ENCODE measurements at places on chromosomes 3 and 15.
A peak's percentile ranks its signal among the peaks of the same experiment; 100 is the strongest.

DNA sequence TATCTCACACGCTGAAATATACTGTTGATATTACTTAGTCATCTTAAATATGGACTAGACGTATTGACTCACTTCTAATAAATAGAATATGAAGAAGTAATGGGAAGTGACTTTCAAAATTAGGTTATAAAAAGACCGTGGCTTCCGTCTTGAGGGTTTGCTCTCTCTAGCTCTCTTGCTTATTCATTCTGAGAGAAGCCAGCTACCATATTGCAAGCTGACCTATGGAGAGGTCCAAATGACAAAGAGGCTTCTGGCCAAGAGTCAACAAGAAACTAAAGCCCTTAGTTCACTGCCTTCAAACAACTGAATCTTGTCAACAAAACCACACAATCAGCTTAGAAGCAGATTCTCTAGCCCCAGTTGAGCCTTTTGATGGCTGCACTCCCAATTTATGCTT lies 46.1 kb downstream of the SLC9C1 start:
- DNase-seq: no peak

DNA sequence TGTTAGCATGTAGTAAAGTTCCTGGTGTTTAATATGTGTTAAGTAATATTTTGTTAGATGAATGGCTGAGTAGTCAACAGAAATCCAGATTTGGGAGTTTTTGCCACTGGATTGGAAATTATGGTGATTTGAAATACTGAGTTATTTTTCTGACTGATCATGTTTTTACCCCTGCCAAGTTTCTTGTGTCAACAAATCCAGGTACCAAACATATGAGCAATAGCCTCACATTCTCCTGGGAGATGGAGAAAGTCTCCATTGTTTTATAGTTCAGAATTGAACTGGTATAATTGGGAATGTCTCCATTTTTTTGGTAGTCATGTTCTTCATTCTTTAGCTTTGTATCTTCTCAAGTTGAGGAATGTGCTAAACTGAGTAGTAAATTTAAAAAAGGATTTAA lies 767.2 kb upstream of the LMCD1 start:
- DNase-seq: no peak

- no peak for DNase-seq
Observed at GRCh38 chr3:16239780-16240179, 25.0 kb downstream of the DPH3 start.

GRCh38 chr3:183818706-183819624 lies 6.4 kb downstream of the MAP6D1 start:
- no peak for DNase-seq

DNA sequence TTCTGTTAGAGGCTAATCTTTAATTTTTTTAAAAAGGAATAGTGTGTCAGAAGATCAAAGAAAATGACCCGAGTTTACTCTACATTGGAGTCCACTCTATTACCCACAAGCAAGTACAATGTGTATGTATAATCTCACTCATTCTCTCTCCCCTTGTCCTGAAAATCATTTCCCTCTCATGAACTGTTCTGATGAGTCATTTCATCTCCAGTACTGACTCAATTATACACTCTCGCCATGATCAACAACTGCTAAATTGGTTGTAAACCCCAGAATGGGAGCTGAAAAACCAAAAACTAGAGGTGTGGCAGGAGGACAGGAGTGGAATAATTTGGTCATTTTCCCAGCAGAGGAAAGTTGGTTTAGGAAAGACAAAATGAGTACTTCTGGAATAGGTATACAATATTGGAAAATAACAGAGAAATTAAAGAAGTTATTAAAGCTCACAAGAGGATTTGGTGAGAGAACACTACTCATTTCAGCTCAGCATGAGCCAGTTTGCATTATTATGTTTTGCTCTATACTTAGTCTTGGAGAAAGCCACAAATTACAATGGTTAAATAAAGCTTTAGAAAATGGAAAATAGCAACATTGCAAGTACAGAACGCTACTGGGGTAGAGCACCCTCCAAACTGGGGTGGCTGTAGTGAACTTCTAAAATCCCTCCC lies 144.3 kb upstream of the PFN2 start:
- peak; percentile 12 for DNase-seq

GRCh38 chr3:169148448-169149348 lies 514.8 kb downstream of the MECOM start:
- DNase-seq: no peak

GRCh38 chr15:98537516-98538060 lies 110.8 kb upstream of the IGF1R start:
- no peak for DNase-seq

DNA sequence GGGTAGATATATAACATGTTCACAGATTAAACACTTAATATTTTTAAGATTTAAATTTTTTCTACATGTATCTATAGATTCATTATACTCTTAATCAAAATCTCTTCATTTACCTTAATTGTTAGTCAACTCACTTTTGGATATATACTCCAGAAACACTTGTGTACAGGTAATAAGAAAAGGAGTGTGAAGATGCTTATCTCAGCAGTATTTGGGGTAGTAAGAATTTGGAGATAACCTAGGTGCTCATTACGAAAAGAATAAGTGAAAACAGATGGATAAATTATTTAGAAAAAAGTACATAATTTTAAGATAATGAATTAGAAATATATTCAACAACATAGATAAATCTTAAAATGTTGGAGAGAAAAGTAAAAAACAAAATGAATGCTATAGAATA lies 226.5 kb upstream of the PLSCR5 start:
- DNase-seq: no peak

GRCh38 chr3:180358179-180358578 lies 243.8 kb upstream of the TTC14 start:
- no peak for DNase-seq

GRCh38 chr3:195159117-195159813 lies 111.7 kb downstream of the XXYLT1 start:
- DNase-seq: no peak

DNA sequence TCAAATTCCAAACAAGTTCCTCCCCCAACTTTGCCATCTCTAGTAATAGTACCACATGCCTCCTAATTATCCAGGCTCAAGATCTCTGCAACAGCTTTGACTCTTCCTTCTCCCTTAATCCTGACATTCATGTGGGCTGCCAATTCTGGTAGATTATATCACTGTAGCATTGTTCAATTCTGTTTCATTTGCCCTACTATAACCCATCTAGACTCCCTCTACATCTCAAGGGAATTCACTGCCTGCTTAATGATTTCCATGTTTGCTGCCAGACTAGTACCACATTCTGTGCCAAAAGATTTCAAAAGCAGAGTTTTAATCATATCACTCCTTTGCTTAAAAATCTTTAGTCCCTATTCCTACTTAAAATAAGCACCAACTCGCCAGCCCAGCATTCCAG lies 34.6 kb upstream of the PPIB start:
- DNase-seq: no peak

- DNase-seq: no peak
Observed at GRCh38 chr15:99929266-99929665, 196.0 kb upstream of the LYSMD4 start.

- no peak for DNase-seq
Observed at GRCh38 chr15:84840255-84840654, 23.1 kb downstream of the ALPK3 start.

GRCh38 chr3:143584474-143584873 lies 263.8 kb downstream of the SLC9A9 start:
- DNase-seq: no peak

- no peak for DNase-seq
Observed at GRCh38 chr15:55372701-55373440, 35.3 kb downstream of the CCPG1 start.

- no peak for DNase-seq
Observed at GRCh38 chr3:178538056-178538455, 1.8 kb downstream of the KCNMB2 start.

GRCh38 chr15:62809115-62809967 lies 233.2 kb upstream of the TPM1 start:
- DNase-seq: no peak

- no peak for DNase-seq
Observed at GRCh38 chr15:68581725-68582124, 2.9 kb downstream of the CORO2B start.

DNA sequence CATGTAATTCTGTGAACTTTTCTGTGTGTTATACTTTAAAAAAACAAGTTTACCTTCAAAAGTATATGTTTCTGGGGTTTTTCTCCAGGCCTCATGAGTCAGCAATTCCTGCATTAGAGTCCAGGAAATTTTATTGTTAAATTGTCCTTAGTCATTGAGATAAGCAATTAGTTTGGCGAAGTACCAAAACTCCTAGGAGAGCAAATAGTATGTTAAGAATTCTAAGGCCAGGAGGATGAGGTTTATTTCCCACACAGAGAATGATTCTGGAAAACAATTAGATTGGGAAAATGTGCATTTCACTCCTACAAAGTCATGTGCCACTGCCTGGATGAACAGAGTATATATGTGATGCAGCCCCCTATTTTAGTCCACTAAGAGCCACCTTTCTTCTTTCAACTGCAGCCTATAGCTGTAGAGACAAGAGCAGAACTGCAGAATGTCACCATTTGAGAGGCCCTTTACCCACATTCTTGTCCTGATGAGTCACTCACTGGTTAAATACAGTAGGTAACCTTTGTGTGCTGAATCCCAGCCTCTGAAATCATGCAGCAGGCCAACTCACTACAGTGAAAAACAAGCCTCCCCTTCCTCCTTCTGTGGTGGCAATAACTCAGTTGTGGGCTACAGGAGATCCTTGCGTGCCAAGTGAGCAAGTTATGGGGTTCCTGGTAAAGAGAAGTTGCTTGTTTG lies 452.8 kb upstream of the THBS1 start:
- no peak for DNase-seq

GRCh38 chr15:68730471-68730919 lies 90.2 kb downstream of the ANP32A start:
- DNase-seq: no peak

GRCh38 chr3:188294823-188295487 lies 141.0 kb downstream of the LPP start:
- DNase-seq: peak; percentile 80

- DNase-seq: no peak
Observed at GRCh38 chr3:77247061-77247460, 207.2 kb downstream of the ROBO2 start.
